Large intestine (tissue), 12 donors: ENCODE measurements at places on chromosomes 13 and 19. TPM values are rescaled to one million over a fixed set of nuclear protein-coding genes. Genes with fewer than 3 reads are reported as not detected.

Gene PPFIA3
- 5.9 TPM for polyA plus RNA-seq

Gene BRSK1
- polyA plus RNA-seq = 9.7 TPM

Gene RASIP1
- polyA plus RNA-seq = 6.9 TPM

Gene GSX1
- not detected for polyA plus RNA-seq

Gene ZNF383
- 9.6 TPM for polyA plus RNA-seq
